ENCODE measurements at places on chromosomes 7 and 10.

- no peak for DNase-seq
Observed at GRCh38 chr10:119003572-119004289, 25.8 kb upstream of the NANOS1 start.

DNA sequence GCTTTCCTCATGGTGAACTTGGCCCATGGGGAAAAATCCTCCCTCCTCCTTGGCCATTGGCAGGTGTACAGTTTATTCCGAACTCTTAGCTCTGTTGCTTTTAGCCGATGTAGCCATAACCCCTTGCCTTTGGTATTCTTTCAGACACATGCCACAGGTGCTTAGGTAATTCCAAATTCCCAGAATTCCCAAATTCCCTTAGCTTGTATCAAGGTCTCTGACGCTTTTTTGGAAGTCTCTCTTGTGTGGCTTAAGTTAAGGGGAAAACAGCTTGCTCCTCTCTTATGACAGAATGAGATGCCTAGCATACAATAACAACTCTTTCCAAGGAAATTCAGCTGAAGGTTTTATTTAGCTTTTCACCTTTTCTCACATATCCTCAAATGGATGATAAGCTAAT lies 68.0 kb downstream of the SUGCT start:
- DNase-seq: no peak

- no peak for DNase-seq
Observed at GRCh38 chr7:2796358-2797352, 47.5 kb downstream of the GNA12 start.

- no peak for DNase-seq
Observed at GRCh38 chr7:155729847-155730246, 82.4 kb downstream of the SHH start.

DNA sequence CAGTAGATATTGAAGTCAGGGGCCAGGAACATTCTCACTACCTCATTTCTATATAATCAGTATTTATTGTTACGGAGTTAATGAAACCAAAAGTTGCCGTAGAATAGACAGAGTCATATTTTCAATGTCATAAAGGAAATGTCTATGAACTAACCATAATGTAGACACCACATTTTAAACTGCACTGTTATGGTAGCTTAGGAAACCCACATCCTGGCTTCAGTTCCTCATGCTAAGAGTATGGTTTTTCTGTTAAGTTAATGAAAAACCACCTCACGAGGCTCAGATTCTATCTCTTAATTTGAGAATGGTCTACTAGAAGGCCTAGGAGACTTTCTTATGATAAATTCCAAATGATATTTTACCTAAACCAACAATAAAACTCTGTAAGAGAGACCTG lies 166.5 kb downstream of the TMEM26 start:
- DNase-seq: no peak

DNA sequence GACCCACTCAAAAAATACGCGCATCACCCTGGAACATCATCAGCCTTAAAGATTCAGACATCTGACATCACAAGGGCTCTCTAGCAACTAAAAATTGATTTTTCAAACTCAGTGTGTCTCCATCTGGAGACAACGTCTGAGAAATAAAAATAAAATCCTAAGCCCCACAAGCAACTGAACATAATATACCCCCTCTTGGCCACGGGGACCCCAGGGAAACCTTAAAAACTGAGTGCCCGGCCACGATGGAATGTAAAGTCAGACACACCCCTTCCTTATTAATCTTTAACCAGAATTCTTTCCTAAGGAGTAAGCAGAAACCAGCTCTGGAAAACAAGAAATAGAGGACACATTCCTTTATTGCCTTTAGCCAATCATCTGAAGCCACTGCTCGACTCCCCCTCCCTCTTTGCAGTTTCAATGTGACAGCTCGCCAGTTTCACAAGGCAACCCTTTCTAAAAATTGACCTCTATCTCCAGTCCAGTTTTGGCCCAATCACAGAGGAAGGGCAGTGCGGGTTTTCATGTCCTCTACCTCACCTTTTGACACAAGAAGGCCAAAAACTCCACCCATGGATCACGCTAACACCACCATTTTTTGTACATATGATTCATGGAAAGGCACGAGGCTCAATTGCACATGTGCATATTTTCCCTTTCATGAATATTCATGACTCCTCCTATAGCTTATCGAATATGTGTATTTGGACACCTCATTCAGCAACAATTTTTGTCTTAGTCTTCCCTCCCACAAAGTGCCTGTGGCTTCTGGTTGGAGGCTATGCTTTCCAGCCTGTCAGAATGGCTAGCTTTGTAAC lies 24.2 kb downstream of the IFIT3 start:
- no peak for DNase-seq

- DNase-seq: no peak
Observed at GRCh38 chr10:73205890-73206289, 38.0 kb downstream of the FAM149B1 start.

GRCh38 chr7:79282070-79282694 lies 171.3 kb downstream of the MAGI2 start:
- DNase-seq: no peak

GRCh38 chr7:129644634-129645230 lies 33.2 kb downstream of the NRF1 start:
- no peak for DNase-seq

DNA sequence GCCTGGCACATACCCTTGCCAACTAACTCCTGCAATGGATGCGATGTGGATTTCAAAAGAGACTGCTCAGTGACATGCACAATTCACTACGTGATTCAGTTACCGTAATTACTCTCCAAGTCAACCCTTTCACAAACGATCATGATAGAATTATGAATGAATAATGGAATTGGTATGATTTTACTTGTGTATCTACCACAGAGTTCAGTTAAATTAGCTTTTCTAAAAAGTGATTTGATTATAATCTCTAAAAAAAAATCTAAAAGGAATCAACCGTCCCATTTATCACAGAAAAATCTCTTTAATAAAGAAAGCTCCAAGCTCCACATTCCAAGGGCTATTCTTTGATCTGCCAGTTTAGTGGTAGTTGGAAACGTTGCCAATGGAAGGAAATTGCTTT lies 30.4 kb upstream of the RSU1 start:
- DNase-seq: no peak

- no peak for DNase-seq
Observed at GRCh38 chr7:27066148-27066547, 29.7 kb downstream of the HOXA1 start.

- DNase-seq: no peak
Observed at GRCh38 chr7:31373337-31374289, 33.1 kb upstream of the NEUROD6 start.

DNA sequence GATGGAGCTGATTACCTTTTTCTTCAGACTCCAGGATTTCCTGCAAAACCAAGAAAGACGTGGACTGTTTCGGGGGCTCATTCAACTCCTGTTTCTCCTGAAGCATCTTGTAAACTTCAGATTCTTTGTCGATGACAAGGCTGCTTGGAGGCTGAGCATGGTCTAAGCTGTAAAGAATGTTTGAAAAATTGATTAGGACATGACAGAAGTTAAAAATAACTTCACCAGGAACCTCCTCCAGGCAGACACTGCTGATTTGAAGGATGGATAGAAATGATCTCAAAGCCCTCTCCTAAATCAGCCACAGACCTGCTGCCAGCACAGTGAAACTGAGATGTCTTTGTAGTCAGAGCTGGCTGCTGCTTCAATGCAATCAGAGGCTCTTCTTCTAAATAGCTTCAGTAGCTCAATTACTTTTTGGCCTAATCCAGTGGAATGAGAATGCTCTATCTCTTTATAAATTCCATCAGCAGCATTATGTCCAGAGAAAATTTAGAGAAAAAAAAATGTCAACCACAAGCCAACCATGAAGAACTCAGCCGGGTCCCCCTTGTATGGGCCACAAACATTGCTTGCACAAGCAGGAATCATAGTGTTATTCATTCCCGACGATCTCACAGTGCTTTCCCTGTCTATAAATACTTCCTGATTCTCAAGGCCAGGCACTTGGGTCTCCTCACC lies 43.5 kb downstream of the PDLIM1 start:
- DNase-seq: no peak

DNA sequence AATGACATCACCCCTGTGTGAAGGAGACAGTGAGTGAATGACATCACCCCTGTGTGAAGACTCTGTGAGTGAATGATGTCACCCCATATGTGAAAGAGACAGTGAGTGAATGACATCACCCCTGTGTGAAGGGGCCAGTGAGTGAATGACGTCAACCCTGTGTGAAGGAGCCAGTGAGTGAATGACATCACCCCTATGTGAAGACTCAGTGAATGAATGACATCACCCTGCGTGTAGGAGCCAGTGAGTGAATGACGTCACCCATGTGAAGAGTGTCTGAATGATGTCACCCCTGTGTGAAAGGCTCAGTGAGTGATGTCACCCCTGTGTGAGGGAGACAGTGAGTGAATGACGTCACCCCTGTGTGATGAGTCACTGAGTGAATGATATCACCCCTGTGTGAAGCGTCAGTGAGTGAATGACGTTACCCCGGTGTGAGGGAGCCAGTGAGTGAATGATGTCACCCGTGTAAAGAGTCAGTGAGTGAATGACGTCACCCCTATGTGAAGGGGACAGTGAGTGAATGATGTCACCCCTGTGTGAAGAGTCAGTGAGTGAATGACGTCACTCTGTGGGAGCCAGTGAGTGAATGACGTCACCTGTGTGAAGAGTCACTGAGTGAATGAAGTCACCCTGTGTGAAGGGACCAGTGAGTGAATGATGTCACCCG lies 478.1 kb downstream of the PTPRN2 start:
- DNase-seq: no peak

DNA sequence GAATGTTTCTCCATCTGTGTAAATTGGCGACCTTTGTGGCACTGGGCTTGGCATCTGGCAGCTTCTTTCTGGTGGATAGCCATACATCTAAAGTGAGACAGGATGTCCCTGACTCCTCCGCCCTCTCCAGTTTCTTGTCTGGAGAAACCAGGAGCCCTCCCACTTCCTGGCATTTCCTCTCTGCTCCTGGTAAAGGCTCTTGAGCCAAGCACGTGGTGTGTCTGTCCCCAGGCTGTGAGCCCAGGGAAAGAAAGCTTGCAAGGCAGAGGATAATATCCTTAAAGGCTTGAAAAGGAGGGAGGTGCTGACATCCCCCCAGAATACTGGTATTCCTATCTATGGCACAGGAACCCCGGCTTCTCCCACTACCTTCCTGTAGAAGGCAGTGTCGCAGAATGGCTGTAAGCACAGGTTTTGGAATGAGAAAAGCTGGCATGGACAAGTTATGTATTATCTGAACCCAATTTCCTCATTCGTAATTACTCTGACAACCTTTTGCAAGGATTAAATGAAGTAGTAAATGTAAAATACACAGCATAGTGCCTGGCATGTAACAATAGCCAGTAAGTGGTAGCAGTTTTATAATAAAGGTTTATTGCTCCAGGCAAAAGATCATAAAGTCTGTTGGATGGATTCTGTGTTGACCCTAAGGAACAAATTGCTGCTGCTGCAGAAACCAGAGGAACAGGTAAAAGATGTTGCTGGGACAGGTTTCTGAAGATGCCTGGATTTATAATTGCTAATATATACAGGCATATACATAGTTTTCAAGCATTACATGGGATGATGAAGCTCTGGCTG lies 11.8 kb upstream of the ACSL5 start:
- no peak for DNase-seq

GRCh38 chr7:47889723-47890122 lies 58.5 kb downstream of the PKD1L1 start:
- DNase-seq: no peak

DNA sequence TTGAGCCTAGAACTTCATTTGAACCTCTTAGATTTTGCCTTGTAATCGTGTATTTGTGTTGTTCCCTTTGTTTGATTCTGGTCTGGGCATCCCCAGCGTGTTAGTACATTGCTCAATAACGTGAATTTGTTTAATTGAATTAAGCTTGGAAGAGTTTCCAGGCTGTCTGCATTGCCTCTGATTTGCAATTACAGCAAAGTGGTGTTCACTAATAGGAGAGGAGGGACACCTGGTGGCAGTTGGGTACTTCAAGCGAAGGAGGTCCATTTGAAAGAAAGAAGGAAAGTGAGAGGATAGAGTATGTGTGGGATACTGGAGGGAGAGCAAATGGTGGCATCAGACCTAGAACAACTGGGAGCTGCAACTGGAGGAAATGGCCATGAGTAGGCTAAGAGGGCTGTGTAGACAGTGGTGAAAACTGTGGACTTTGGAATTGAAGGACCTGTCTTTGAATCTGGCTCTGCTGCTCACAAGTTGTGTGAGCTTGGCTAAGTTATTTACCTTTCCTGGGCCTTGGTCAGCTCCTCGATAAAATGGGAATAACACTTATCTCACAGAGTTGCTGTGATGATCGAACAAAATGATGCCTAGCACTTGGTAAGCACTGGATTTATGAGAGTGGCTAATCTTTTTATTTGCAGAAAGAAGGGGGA lies 15.1 kb downstream of the LSMEM1 start:
- DNase-seq: no peak

DNA sequence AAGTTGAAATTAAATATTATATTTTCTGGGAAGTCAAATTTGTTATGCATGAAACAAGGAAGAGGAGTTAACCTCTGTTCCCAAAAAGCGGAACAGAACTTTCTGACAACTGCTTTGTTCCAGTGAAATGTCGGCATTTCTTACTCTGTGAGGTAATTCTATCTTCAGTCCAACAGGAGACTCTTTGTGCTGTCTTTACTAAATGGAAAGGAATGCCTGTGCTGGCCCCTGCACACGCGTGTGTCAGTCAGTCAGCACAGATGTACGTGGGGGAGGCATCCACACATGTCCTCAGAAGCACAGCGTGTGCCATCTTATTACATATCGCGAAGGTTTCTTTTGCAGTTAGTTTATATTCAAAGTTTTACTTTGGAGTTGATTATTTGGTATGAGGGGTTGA lies 37.5 kb downstream of the NET1 start:
- no peak for DNase-seq

GRCh38 chr10:6771331-6771730 lies 191.3 kb upstream of the PRKCQ start:
- DNase-seq: no peak

DNA sequence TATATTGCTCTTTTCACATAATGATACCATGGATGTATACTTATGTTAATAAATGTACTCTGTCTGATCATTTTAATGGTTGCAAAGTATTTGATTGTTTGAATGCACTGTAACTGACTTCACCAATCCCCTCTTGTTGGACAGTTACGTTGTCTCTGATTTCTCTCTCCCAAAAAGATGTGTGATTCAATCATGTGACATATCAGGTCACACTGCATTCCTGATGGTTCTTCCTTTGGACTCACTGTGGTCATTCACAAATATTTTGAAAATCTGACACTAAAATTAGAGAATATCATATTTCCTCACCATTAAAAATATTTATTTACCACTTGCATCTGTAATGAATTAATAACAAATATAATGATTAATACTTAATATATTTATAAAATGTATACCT lies 22.2 kb downstream of the SLC16A12 start:
- no peak for DNase-seq

Data from T-helper 1 cell (primary cell).